Activated CD4-positive, CD25-positive, alpha-beta regulatory T cell (primary cell): ENCODE measurements at places on chromosomes 5 and 9.

DNA sequence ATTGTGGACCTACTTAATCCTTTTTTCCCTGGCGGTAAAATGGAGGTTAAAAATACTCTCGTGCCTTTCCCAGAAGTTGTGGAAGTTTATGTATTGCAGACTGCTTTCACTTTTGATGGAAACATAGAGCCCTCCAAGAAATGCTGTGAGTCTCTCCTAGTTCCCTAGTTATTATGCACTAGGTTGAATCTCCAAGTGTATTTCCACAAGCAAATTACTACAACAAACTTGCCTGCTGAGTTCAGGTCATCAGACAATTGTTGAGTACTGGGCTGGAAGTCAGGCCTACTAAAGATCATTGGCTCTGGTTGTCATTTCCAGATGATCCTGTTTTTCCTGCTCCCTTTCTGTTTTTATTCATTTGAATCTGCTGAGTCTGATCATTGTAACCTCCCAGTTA lies 104.1 kb downstream of the CD180 start:
- no peak for DNase-seq

GRCh38 chr5:73985145-73985544 lies 359.1 kb downstream of the ARHGEF28 start:
- no peak for DNase-seq

- DNase-seq: no peak
These were observed 37.7 kb downstream of the PCDHAC2 start for GRCh38 chr5:141003791-141004611.

- no peak for DNase-seq
These were observed 106.2 kb downstream of the ZNF354C start for GRCh38 chr5:179166171-179166885.

DNA sequence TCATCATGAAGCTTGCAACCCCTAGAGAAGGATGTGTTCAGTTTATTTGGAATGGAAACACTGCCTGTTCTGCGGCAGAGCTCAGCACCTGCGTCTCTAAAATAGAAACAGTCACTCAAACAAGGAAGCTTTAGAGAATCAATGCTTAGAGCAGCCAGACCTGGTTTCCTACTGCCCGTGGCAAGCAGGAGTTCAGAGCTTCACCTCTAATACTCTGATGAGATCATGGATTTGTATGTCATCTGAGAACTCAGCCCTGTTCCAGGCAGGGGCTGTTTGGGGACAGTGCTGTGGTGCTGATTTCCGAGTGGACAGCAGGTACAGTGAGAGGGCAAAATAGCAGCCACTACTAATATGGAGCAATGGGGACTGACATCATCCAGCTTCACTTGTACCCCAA lies 236.0 kb upstream of the IRX1 start:
- no peak for DNase-seq

GRCh38 chr9:92749934-92750315 lies 14.7 kb downstream of the BICD2 start:
- DNase-seq: no peak

GRCh38 chr5:55634866-55635265 lies 77.3 kb downstream of the SLC38A9 start:
- DNase-seq: no peak

DNA sequence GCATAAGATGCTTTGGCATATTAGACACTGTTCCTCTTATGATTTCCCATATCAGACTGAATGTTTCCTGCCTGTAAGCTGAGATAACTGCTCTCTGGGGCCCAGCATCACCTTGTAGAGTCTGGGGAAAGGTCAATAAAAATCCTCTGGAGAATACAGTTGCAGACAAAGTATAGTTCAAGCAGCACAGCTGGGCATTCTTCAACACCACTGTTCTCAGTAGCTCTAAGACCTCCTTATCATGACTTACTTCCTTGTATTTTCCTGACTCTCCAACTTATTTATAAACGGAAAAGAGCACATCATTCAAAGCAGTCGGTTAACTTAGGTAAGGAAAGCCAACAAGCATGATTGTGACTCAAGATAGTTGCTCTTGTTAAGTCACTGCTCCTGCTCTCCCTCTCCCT lies 208.7 kb upstream of the RASEF start:
- DNase-seq: no peak

- no peak for DNase-seq
These were observed at the start of gene ZNF462 for GRCh38 chr9:106862821-106863720. Gene ZNF462 (plus strand): TSS chr9:106863166. CDS start chr9:106923384, 60,218 bp downstream.

- DNase-seq: no peak
These were observed 522.9 kb downstream of the RASEF start for GRCh38 chr9:82539856-82540579.

DNA sequence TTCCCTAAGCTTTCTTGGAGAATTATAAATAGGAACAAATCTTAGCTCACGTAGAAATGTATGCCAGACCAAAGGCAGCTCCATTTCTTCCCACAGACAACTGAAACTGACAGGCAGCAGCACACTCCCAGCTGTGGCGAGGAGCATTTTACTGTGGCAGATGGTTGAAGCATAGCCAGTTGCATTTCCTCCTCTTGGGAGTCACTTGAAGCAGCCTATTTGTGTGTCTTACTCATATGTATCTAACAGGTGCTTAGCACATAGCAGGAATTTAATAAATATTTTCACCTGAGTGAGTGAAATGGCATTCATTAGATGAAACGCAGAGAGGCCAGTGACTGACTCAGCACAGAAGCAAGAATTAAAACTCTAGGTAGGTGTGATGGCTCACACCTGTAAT lies 12.3 kb upstream of the MTMR12 start:
- no peak for DNase-seq

GRCh38 chr5:52856564-52856963 lies 68.8 kb downstream of the ITGA1 start:
- no peak for DNase-seq

DNA sequence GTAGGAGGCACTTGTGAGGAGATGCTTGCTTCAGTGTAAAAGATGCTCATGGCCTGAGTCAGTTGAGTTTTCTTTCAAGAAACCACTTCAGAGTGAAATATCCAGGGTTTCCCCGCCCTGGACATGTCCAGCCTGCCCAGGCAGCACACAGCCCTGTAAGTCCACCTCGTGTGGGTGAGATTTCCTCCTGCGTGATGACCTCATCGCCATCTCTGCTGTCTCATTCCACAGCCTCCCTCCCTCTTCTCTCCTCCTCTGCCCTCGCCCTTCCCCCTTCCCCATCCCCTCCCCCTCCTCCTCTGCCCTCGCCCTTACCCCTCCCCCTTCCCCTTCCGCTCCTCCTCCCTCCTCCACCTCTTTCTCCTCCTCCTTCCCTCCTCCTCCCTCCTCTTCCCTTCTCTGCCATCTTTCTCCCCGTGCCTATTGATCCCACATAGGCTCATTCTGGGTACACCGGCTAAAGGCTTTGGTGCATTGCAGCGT lies 34.0 kb upstream of the NCS1 start:
- no peak for DNase-seq

DNA sequence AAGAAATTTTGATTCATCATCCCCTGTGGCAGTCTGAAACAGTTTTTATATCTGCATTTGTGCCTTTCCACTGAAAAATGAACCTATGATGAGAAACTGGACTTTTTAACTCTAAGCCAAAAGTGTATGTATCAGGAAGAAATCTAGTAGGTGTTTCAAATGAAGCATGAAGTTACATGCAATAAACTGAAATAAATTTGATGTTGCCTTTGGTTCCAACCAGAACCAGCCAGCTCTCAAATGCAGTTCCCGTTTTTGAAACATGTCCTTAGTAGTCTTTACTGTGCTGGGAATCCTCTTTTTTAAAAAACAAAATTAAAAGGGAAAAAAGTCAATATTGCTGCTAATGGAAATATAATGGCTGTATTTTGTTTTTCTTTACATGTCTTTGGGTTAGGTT lies 43.9 kb downstream of the HACD4 start:
- no peak for DNase-seq

GRCh38 chr5:53027913-53028312 lies 38.8 kb downstream of the ITGA2 start:
- no peak for DNase-seq

DNA sequence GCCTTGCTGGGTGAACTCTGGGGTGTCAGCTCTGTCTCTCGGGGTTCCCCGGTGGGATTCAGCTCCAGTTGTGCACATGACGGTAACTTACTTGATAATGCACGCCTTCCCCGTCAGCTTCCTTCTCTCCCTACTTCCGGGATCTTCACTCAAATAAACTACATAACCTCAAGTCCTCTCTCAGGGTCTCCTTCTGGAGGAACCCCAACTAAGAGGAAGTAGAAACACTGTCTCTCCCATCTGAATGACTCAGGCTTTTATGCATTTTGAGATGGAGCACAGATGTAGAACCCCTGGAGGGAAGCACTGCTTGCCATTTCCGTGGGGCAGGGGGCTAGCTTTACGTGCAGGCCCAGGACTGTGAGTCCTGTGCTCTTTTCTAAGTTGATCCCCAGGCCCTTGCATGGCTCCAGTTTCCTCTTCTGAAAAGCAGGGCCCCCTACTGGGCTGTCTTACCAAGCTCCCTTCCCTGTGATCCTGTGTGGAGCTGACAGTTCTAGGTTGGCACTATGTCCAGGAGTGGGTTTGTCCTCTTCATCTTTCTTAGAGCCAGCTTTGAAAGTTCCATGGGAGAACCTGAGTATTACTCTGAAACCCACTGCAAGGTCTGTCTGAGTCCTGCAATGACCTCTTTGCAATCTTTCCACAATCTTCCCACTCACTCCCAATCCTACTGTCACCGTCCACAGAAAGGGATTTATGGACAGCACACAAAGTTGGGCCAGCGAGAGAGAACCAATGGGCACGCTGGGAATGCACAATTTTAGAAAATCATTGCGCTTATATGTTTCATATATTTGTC lies 17.7 kb downstream of the S1PR3 start:
- DNase-seq: no peak

DNA sequence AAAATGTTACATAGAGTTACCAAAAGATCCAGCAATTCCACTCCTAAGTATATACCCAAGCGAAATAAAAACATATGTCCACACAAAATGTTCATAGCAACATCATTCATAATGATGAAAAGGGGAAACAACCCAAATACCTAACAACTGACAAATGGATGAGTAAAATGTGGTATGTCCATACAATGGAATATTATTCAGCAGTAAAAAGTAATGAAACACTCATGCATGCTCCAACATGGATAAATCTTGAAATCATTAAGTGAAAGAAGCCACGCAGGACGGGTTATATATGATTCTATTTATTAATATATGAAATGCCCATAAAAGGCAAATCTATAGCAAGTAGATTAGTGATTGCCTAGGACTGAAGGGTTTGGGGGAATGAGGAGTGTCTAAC lies 6.0 kb downstream of the DENND1A start:
- DNase-seq: no peak

- no peak for DNase-seq
These were observed 16.4 kb upstream of the DOLPP1 start for GRCh38 chr9:129064499-129064908.

DNA sequence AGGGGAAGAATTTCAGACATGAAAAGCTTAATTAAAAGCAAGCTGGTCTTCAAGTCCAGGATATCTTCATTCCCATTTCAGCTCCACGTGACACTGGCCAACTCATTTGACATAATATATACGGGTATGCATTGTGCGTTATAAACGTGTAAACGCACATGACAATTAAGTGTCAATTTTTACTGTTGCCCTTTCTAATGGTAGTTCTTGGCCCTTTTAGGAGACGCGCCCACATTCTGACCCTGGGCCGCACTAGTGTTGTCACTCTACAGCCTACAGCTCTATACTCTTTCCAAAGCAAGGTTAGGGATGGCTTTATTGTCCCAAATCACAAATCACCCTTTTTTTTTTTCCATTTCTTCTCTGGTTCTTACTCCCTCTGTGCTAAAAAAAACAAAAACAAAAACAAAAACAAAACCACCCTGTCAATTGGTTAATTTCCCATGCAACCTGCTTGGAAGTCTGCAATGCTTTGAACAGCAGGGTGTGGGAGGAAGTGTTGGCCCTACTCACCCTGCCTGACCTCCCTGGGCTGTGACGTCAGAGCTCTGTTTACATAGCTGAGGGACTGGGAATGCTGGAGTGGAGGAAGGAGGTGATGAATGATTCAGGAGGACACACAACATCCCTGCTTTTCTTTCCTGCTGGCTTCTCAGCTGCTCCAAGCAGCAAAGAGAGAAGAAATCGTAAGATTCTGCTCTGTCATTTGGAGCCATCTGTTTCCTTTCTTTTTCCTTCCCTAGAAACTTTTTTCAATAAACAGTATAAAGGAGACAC lies 19.3 kb downstream of the RFK start:
- no peak for DNase-seq
